Stimulated activated CD8-positive, alpha-beta memory T cell treated with anti-CD3 and anti-CD28 coated beads, Interleukin-2, amount 100 ng/mL, for 48 hours (primary cell): ENCODE measurements at places on chromosomes 12 and 14.

- peak; percentile 76 for DNase-seq
These were observed at the start of gene KCNH3 for GRCh38 chr12:49538510-49539403. KCNH3 (plus strand) TSS chr12:49539030; CDS start chr12:49539417, 387 bp downstream.

DNA sequence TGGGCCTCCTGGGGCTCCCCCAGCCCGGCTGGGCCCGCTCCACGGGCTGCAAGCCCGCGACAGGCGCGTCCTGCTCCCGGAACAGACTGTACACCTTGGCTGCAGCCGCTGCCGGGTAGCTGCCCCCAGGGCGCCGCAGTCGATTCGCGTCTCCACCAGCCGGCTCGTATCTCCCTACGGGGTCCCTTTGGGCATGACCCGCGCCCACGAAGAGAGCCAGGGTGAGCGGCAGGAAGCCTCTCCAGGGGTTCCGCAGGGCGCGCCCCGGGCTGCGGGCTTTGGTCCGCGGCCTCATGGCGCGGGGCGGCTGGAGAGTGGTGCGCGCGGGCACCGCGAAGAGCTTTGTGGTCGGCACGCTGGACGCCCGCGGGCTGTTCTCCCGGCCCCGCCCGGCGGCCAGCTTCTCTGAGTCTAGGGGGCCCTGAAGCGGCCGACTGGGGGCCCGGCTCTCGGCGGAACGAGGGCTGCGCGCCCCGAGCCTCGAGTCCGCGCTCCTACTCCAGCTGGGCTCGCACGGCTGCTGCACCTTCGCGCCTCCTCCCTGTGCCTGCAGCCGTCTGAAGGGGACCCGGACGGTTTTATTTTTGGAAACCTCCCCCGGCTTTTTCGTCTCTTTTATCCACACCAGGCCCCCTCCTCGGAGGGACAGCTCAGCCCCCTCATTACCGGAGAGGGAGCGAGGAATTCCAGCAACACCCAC lies at the start of gene LTBP2:
LTBP2 (minus strand) TSS at position 588 of the 700 bp plus-strand sequence; CDS start at position 295, 293 bp downstream.
- no peak for DNase-seq

GRCh38 chr14:49056021-49056420 lies 530.2 kb downstream of the RPS29 start:
- DNase-seq, result no peak

- no peak for DNase-seq
These were observed 8.8 kb upstream of the TUBA1C start for GRCh38 chr12:49255857-49256637.

GRCh38 chr12:110649341-110649847 lies 35.5 kb downstream of the TCTN1 start:
- no peak for DNase-seq

- DNase-seq, result no peak
These were observed 8.7 kb downstream of the ITGA7 start for GRCh38 chr12:55698965-55699364.

GRCh38 chr12:9319044-9319841 lies 111.0 kb upstream of the PZP start:
- no peak for DNase-seq

- DNase-seq, result no peak
These were observed 865 bp downstream of the RGS6 start for GRCh38 chr14:71933001-71933587.

DNA sequence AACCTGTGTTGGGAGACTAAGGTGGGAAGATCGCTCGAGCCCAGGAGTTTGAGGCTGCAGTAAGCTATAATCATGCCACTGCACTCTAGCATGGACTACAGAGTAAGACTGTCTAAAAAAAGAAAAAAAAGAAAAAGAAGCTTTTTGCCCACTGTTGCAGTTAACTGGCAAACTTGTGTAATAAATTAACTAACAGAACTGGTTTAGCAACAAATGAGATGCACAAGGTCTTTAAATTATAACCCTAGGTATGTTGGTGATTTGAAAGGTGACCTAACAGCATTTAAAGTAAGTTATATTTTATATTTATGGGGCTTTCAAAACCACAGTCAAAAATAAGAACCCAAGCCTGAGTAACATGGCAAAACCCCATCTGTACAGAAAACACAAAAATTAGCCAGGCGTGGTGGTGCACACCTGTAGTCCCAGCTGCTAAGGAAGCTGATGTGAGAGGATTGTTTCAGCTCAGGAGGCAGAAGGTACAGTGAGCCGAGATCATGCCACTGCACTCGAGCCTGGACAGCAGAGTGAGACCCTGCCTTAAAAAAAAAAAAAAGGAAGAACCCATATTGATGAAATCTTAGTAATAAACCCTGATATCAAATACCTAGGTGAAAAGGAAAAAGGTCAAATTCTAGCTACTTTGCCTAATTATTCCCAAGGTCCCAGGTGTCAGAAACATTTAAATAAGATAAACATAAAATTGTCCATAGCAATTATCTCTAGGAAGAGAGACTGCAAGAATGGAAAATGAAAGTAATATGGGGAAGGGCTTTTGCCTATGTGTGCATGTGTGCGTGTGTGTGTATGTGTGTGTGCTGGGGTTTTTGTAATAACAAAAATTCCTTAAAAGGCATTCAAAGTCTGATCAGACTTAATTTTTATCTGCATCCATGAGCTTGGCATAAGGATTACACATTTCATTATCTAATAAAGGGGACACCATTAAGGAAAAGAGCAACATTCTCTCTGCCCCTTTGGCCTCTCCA lies 15.4 kb downstream of the SYNE2 start:
- no peak for DNase-seq

GRCh38 chr12:116264525-116265070 lies 12.9 kb downstream of the MED13L start:
- DNase-seq, result no peak

DNA sequence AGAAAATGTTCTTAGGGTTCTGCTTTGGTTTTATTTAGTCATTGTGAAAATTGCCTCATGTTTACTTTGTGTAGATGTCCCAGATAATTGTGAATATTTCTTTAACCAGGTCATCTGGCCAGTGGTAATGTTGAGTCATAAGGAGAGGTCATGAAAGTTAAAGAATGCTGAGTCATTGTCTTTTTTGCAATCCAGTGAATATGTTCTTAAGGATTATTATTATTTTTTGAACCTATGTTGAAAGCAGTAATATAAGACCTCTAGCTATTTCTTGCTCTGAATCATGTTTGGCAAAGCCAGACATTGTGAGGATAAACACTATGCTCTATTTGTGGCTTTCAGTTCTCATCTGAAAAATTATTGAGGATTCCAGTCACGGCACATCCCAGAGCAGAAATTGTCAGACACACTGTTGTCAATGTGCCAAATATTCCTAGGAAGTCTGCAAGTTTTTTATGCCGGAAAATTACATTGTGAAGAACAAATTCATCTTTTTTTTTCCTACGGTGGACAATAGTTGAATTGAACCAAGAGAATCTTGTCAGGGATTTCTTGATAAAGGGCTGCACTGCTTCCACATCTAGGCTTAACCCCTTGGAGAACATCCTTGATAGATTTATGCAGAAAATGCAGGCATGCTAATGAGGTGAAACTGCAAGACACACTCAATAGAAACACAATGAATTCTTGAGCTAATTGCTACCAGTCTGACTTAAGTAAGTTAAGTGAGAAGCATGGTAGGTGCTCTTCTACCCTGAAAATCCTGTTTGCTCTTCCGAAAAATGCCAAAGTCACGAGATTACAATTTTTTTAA lies 369.6 kb downstream of the ATP23 start:
- no peak for DNase-seq

DNA sequence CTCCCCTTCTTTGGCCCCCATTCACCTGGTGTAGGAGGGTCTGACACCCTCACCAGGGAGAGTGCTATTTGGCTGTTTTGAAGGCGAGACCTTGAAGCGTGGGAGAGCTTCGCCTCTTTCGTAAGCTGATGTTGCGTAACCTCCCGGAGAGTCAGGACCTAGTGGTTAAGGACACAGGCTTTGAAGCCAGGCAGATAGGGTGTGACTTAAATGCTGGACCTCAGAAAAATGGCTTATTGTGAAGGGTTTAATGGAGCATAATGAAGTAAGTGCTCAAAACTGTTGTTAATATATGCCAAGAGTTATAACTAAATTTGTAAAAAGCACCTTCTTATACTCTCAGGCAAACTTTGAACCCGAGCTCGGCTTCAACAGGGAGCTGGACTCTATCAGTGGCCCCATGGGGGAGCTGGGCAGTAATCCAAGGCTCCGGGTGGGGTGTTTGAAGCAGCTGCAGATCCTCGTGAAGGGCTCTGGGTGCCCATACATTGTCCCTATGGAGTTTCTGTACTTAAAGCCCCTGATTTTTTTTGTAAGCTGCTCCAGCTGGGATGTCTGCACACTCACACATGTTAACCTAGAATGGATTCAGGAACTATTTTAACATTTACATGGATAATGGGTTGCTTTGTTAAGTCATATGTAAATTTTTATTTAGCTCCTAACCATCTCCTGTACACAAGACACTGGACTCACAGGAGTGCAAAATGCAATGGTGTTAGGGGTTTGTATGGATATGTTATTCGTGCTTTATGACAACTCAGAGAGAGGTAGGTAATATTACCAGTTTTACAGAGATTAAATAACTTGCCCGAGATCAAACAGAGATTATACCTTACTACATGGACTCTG lies 26.0 kb downstream of the PPFIBP1 start:
- DNase-seq, result no peak

DNA sequence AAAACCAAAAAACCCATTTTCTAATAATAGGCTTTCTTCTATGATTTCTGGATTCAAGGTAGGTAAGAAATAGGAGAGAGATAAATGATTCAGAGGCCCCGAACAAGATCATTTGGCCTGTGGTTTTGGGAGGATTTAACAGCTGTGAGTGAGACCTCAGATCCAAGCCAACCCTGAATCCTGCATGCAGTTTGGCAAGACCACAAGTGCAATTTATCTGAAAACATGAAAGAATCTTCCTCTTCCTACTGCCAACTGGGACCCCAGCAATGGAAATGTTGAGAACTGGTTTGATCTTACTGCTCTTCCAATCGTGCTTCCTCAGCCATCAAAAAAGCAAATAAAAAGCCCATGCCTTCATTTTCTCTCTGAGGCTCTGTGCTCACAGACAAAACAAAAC lies 519.7 kb upstream of the TBX3 start:
- no peak for DNase-seq

DNA sequence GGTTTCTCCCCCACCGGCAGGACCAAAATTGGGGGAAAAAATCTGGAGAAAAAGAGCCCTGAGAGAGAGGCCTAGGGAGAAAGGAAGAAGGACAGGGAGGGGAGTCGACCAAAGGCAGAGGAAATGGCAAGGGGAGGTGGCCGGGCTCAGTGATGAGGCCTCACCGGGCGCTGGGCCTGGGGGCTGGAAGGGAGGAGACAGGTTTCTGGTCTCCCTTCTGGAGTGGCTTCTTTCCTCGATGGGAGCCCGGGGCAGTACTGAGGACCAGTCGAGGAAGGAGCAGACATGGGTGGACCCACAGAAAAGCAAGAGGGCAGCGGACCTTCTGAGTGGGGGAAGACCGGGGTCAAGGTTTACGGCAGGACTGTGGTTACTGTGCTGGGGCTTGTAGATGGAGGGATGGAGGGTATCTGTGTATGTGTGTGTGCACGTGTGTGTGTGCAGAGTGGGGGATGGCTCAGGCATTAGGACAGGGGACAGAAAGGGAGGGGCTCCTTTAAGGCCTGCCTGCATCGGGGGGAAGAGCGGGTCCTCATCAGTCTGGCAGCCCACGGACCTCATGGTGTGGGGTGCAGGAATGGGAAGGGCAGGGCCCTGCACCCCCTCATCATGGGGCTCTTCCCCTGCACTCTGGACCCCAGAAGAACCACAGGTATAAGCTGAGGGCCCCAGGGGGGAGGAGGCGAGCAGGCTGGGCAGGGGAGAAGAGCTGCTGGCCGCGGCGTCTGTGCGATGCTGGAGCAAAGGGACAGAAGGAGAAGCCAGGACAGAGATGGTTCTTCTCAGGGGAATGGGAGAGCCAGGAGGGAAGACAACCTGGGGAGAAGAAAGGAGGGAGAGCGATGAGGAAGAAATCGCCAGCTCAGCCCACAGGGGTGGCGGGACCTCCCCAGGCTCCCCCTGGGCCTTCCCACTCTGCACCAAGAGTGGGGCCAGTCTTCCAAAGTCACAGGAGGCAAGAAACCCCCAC lies 15.1 kb upstream of the RPLP0 start:
- no peak for DNase-seq

DNA sequence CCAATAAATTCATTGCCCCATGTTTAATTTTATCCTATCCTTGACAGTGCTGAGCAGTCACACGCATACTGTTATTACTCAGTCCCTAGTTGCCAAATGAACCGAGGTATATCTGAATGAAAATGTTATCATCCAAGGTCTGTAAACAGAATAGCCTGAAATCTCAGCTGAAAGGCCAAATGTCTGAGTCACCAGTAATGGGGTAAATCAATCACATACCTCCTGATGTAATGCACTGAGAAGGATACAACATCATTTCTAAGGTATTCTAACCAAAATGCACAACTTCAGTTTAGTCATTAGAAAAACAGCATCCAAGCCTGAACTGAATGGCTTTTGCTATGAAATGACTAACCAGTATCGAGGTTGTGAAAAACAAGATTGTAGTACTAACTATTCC lies 228.6 kb downstream of the DPF3 start:
- DNase-seq, result no peak

- no peak for DNase-seq
These were observed 158.9 kb downstream of the TMX1 start for GRCh38 chr14:51398898-51399297.

DNA sequence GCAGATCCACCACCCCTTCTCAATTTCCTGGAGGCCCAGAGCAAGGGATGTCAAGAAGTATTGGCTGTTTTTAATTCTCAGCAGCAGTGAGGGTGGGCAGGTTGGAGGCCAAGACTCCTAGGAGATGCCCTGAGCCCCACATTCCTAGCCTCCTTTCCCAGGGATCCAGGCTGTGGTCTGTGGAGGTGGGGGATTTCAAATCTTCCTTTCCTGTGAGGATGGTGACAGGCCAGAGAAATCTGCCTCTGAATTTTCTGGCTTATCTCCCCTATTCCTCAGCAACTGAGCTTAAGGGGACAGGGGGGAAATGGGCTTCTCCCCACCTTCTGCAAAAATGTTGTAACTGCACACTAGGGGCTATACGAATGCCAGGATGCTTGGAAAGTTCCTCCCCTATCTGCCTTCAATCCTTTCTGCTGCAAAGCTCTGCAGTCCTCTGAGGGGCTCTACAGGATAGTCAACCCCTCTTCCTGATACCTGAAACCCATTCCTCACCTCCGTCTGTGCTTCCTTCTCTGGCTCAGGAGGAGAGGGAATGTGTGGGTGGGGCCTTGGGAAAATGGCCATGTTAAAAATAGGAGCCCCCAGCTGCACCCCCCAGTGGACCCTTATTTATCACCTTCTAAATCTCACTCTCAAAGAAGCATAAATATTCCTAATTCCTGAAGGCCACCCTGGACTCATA lies 6.6 kb downstream of the GPR84 start:
- DNase-seq, result no peak

DNA sequence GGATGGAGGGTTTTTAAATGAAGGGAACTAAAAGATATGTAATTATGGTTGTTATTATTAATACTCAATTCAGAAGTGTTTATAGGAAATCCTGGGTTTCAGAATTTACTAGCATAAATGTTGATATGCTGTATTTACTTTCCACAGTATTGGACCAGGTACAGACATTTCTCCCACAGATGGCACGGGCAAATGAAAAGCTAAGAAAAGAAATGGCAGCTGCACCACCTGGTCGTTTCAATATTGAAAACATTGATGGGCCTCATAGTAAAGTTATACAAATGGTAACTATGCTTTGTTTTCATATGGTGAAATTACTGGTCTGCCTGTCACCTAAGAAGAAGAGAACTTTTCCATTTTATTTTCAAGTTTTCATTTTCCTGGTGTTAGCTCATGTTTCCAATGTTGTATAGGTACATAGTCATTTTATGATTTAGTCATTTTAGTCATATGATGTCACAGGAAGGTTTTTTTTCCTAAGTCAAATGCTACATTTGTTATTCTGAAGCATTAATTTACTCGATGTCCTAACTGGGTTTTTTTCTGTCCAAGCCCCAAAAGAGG lies 5.5 kb downstream of the NOPCHAP1 start:
- DNase-seq, result no peak

GRCh38 chr14:74935360-74935680 lies 12.3 kb upstream of the RPS6KL1 start:
- no peak for DNase-seq
